ENCODE measurements at places on chromosomes 7 and 10.
A peak's percentile ranks its signal among the peaks of the same experiment; 100 is the strongest.

DNA sequence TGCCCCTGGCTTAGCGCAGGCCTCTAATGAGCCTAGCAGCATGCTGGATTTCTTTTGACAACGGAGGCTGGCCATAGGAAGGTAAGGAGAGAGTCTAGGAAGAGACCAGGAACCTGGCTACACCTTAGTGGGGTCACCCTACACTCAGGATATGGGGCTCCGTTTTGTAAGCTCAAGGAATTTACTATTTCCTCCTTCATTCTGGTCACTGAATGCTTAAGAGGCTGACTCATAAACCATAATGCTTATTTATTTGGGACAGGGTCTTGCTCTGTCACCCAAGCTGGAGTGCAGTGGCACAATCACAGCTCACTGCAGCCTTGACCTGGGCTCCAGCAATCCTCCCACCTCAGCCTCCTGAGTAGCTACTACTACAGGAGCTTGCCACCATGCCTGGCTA, 38.4 kb downstream of the CARD11 start:
- DNase-seq: no peak

DNA sequence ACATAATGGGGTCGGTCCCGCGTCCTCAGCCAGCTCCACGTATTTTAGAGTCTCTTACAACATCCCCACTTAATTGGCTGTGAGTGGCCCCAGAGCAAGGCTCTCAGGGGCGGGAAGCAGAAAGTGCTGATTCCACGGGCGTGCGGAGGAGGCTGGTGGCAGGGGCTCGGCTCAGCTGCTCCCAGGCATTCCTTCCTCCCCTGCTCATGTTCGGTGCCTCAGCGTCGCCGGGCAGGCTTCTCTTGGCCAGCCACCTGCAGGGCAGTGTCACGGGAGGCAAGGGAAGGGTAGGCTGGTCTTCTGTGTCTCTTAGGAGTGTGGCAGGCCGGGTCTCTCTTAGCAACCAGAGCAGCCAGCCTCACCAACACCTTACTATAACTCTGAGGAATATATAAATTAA, 33.8 kb downstream of the IL15RA start:
- no peak for DNase-seq

GRCh38 chr10:103273041-103273441, 3.9 kb upstream of the INA start:
- peak; percentile 91 for DNase-seq

DNA sequence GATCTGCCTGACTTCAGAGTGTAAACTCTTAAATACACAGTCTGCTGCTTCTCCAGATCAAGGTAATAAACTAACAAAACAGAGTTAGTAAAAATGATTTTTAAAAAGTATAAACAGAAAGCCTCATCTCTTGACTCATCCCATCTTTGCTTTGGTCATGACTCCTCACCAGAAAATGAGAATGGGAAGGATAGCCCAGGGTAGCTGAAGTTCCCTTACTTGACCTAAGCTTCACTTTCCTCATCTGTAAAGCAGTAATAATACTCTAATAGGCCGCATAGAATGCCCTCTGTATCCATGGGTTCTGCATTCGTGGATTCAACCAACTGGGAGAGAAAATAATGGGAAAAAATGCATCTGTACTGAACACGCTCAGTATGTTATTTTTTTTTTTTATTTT, 11.3 kb upstream of the SLC25A28 start:
- DNase-seq: no peak

- no peak for DNase-seq
These were observed 105.1 kb upstream of the ZEB1 start for GRCh38 chr10:31213959-31214358.

- DNase-seq: no peak
These were observed 103.5 kb downstream of the ADARB2 start for GRCh38 chr10:1633783-1634182.

GRCh38 chr10:99952799-99953198, 56.9 kb downstream of the DNMBP start:
- no peak for DNase-seq

- DNase-seq: peak; percentile 89
These were observed 73.9 kb downstream of the SH3PXD2A start for GRCh38 chr10:103781329-103782061.

GRCh38 chr7:100127866-100128636, 1.3 kb downstream of the MBLAC1 start:
- DNase-seq: no peak

- no peak for DNase-seq
These were observed 139.5 kb upstream of the FERD3L start for GRCh38 chr7:19284596-19285300.

- DNase-seq: no peak
These were observed 9.9 kb upstream of the SLC25A13 start for GRCh38 chr7:96331775-96332174.

DNA sequence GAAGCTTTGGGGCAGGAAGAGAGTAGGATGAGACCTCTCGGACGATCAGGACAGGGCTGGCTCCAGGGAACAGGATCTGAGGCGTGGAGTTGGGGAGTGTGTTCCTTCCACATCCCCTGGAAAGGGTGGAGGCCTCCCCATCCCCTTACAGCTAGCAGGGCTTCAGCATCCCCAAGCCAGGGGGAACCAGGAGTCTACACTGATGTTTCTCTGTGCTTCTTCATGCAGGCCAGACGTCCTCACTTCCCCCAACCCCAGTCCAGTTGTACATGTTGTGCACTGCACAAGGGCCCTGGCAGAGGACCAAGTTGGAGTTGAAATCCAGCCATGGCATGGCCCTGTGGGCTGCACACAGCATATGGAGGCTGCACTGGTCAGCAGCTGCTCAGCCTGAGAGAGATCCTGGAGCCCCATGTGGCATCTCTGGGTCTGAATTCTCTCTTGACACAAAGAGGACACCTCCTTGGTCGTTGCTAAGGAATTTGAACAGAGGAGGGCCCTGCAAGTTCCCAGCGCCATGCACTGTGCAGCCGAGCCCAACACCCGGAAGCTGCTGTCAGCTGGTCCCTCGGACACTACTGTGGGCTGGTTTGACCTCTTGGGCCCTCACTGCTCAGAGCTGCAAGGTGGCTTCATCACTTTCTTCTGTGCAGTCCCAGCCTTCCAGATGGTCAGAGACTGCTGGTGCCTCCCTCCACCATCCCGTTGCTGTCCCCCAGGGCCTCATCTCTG, 181.1 kb downstream of the DNAJB6 start:
- DNase-seq: no peak

DNA sequence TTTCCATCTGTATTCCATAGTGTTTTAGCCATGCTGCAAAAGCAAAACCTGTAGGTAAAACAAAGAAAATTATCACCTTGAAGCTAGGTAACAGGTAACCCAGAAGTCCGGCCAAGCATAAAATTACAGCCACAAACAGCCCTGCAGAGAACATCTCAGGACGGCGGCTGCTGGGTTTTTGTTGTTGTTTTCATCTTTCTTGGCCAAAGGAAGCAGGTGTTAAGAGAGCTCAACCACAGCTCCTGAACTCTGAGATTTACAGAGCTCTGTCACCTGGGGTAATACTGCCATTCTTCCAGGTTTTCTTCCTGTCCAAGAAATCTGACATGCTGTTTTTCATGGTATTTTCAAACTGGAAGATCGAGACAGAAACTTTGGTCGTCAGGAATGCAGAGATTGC, 847 bp upstream of the SCIN start:
- no peak for DNase-seq

DNA sequence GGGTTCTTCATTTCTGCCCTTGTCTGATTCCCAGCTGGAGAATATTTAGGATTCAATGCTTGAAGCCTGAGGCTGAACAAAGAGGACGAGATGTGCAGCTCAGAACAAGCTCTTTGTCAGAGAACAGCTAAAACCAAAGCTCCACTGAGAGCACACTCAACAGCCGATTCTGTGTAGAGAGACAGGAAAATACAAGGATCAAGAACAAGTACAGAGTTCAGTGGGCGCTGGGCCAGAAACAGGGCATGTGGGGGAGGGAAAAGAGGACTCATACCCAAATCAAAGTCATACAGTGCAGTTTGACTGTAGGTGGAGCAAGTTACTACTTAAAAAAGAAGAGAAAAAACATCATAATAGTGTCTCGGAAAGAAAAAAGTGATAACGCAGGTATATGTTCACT, at the start of gene AGMO:
Gene AGMO, minus strand, starts transcription at position 181 of the 400 bp plus-strand sequence.
- no peak for DNase-seq

DNA sequence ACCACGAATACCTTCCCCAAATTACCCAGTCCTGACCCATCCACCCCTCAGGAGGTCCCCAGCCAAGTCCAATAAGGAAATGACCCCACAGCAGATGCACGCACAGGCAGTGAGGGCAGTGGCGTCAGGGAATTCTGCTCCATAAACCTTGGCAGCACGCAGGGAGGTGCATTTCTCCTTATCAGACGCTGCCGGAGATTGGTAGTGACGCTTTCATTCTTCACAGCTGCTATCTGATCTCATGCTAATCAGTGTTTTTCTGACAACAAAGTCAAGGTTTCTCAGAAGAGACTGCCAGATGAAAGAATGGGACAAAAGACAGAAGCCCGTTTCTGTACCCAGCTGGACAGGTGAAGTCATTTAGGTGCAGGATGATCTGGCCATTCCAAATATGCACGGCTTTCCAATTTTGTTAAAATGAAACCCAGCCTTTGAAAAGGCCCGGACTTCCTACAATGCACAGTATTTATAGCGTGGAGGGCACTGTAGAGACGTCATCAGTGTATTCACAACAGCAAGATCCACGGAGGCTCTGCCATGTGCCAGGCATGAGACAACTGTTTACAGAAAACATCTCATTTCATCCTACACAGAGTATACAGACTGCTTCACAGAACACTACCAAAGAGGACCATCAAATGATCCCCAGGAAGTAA, 35.3 kb downstream of the DIP2C start:
- no peak for DNase-seq

DNA sequence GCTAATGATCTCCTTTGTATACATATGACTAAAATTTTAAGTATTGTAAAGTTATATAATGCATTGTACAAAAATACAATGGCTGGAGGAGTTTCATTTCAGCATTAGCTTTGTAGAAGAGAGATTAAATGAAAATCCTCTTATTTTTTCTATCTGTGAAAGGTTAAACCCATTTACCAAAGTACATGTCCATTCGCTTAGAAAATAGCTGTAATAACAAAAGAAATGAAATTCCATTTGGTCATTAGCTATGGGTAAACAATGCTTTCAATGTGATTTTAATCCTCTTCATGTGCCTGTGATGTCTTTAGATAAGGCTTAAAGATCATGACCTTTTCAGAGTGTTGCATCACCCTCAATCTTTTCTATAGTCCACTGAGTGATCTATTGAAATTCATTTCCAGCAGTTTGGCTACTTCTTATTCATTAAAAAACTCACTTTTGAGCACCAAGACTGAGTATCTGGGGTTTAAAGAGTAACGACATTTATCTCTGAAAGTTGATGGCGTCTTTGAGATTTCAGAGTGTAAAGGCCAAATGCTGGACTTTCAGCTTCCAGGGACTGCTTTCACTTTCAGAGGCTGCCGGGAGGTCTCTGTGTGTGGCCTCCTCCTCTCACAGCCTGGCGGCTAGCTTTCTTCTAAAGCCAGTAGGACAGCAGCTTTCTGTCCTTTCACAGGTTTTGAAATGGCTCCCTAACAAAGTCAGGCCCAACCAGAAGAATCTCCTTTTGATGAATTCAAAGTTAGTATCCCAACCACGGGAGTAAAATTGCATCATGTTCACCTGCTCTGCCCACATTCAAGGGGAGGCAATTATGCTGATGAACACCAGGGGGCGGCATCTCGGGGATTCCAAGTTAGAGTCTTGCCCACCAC, 701.4 kb upstream of the COBL start:
- no peak for DNase-seq

DNA sequence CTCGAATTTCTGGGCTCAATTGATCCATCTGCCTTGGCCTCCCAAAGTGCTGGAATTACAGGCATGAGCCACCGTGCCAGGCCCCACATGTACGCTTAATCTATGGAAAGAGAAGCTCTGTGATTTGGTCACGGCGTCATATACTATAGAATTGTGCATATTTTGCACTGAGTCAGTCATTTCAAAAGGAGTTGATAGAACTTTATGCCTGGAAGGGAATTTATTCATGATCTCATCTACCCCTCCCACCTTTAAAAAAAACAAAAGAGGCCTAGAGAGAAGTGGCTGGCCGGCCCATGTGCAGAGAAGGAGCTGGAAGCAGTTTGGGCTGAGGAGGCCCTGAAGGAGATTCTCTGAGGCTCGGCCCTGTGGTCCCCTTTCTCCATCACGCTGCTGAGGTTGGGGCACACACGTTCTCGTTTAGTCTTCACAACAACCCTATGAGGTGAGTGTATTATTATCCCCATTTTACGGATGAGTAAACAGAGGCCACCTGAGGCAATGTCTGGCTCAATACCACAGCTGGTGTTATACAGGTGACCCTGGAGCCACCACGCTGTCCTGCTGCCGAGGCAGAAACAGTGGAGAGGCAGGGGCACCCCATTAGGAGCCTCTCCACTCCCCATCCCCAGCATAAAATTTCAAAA, 47.2 kb upstream of the ZRANB1 start:
- DNase-seq: no peak

DNA sequence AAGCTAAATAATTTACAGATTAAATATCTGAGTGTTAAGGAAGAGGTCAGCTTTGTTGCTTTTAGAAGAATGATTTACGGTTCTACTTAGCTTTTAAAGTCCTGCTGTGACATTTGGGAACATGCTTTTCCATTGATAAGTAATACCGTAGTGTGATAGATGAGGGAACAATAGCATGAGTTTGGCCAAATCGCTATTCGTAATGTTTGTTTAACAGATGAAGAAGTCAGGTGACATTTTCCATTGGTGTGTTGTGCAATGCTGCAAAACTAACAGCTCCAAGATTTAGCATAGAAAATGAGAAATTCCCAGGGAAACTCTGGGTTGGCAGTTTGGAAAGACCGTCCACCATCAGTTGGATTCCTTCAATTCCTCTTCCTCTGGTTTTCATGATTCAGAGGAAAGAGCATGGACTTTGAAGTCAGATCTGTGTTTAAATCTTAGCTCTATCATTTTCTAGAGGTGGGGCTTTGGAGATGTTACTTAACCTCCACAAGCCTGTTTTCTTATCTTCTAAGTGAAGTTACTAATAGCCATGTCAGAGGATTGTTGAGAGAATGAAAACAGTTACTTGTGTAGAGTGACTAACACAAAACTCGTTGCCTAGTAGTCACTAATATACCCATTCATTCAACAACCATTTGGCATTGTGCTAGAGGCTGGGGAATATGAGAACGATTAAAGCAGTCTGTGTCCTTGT, 140.4 kb upstream of the BMPER start:
- no peak for DNase-seq

DNA sequence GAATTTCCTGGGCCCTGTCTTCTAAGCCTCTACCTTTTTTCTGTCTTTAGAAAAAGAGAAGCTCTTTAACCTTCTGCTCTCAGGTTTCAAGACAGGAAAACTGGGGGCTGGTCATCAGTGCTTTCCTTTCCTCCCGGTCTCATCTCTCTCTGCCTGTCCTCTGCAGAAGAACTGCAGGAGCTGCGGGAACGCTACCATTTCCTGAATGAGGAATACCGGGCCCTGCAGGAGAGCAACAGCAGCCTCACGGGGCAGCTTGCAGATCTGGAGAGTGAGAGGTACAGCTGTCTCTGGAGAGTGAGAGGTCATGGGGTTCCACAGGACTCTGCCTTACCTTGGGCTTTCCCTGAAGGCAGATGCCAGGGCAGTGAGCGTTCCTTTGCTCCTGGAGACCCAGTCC, 12.7 kb downstream of the CCDC136 start:
- DNase-seq: no peak

GRCh38 chr10:122446668-122447423, 7.6 kb upstream of the ARMS2 start:
- no peak for DNase-seq

GRCh38 chr7:68730194-68730593, 868.1 kb upstream of the AUTS2 start:
- DNase-seq: no peak
